ENCODE measurements at places on chromosomes 13 and 19. TPM values are rescaled to one million over a fixed set of nuclear protein-coding genes. Genes with fewer than 3 reads are reported as not detected.

CEACAM16 gene
- not detected for total RNA-seq

APLP1 gene
- total RNA-seq = 28.9 TPM

KLHL1 gene
- not detected for total RNA-seq

CYP4F11 gene
- 0.33 TPM for total RNA-seq

PCID2 gene
- total RNA-seq = 77.4 TPM

CGB1 gene
- not detected for total RNA-seq

CDX2 gene
- total RNA-seq = not detected

KIR3DL3 gene
- total RNA-seq = not detected

NTN5 gene
- 0.46 TPM for total RNA-seq

NOTCH3 gene
- total RNA-seq = 493 TPM

ELSPBP1 gene
- not detected for total RNA-seq

MAST1 gene
- 0.36 TPM for total RNA-seq

CGB2 gene
- total RNA-seq = not detected

VSIG10L gene
- 1.2 TPM for total RNA-seq

ZNF497 gene
- total RNA-seq = 0.91 TPM

PEAK3 gene
- not detected for total RNA-seq

ZNF837 gene
- total RNA-seq = 1.4 TPM

PTGIR gene
- 20.0 TPM for total RNA-seq

ATP13A1 gene
- 67.5 TPM for total RNA-seq

CAPN12 gene
- 0.13 TPM for total RNA-seq

ADAMTSL5 gene
- total RNA-seq = 4.6 TPM

KPTN gene
- 5.7 TPM for total RNA-seq

NXNL1 gene
- total RNA-seq = not detected

GADD45GIP1 gene
- total RNA-seq = 9.5 TPM

CGB8 gene
- total RNA-seq = not detected

KIR3DL2 gene
- not detected for total RNA-seq

Measured in smooth muscle cell of the pulmonary artery (primary cell).